ENCODE measurements at places on chromosomes 7 and 10. TPM values are rescaled to one million over a fixed set of nuclear protein-coding genes. Genes with fewer than 3 reads are reported as not detected.
A peak's percentile ranks its signal among the peaks of the same experiment; 100 is the strongest.

The ZNF394 gene
- total RNA-seq: 23.0 TPM

The C10orf143 gene
- 1.9 TPM for total RNA-seq

The GRB10 gene
- 66.0 TPM for total RNA-seq

The DCLRE1A gene
- total RNA-seq: 11.3 TPM

The LANCL2 gene
- total RNA-seq: 9.1 TPM

The TCERG1L gene
- 2.1 TPM for total RNA-seq

The DHX32 gene
- 22.7 TPM for total RNA-seq

The DNAJB6 gene
- total RNA-seq: 264 TPM

The ZNF804B gene
- total RNA-seq: not detected

GRCh38 chr10:9885761-9886160 is 1131.9 kb upstream of the CELF2 start:
- peaks cover 16% of the 10 kb centered on the region for H3K36me3 ChIP-seq
- H3K27ac ChIP-seq: no peak overlapping the region
- H3K27me3 ChIP-seq: no peaks in the 10 kb centered on the region
- H3K4me3 ChIP-seq: no peak overlapping the region
- DNase-seq: no peak

GRCh38 chr7:38396852-38397251 is 123.4 kb upstream of the TARP start:
- peaks cover 5% of the 10 kb centered on the region for H3K36me3 ChIP-seq
- DNase-seq: no peak
- no peak overlapping the region for H3K27ac ChIP-seq
- H3K4me1 ChIP-seq: peaks cover 8% of the 10 kb centered on the region

GRCh38 chr7:24299192-24299591 is 15.2 kb downstream of the NPY start:
- H3K36me3 ChIP-seq: peaks cover 4% of the 10 kb centered on the region
- no peak for DNase-seq
- no peaks in the 10 kb centered on the region for H3K4me1 ChIP-seq
- no peak overlapping the region for H3K4me3 ChIP-seq
- H3K27me3 ChIP-seq: no peaks in the 10 kb centered on the region
- no peak overlapping the region for H3K27ac ChIP-seq

- H3K27me3 ChIP-seq: peaks cover 28% of the 10 kb centered on the region
- DNase-seq: no peak
- peaks cover 33% of the 10 kb centered on the region for H3K4me1 ChIP-seq
These were observed 11.3 kb upstream of the DRGX start for GRCh38 chr10:49407151-49407550.

DNA sequence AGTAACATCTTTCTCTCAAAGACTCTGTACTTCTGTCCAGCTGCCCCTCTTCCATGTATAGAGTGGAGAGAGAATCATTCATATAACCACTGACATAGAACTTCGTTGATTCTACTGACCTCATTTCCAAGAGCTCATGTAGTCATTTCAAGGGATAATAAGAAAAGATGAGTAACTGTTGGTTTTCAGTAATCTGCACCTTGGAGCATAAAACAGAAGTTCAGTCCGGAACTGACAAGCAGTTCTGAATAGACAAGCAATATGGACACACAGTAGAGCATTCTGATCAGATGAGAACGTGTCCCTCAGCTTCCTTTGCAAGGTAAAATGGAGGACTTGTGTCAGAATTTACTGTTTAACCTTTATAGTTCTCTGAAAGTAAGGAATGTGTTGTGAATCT is 847.1 kb downstream of the REEP3 start:
- H3K27me3 ChIP-seq: no peaks in the 10 kb centered on the region
- DNase-seq: no peak
- H3K4me3 ChIP-seq: no peak overlapping the region
- peaks cover 4% of the 10 kb centered on the region for H3K36me3 ChIP-seq
- H3K4me1 ChIP-seq: peaks cover 13% of the 10 kb centered on the region

GRCh38 chr7:29005829-29006228 is 47.7 kb upstream of the TRIL start:
- H3K4me3 ChIP-seq: no peak overlapping the region
- H3K36me3 ChIP-seq: peaks cover 17% of the 10 kb centered on the region
- no peaks in the 10 kb centered on the region for H3K27me3 ChIP-seq
- H3K27ac ChIP-seq: no peak overlapping the region
- peaks cover 11% of the 10 kb centered on the region for H3K4me1 ChIP-seq
- no peak for DNase-seq

GRCh38 chr10:99667108-99667751 is 7.9 kb downstream of the ENTPD7 start:
- H3K27me3 ChIP-seq: no peaks in the 10 kb centered on the region
- no peak for DNase-seq
- H3K27ac ChIP-seq: no peak overlapping the region
- H3K4me1 ChIP-seq: no peaks in the 10 kb centered on the region
- H3K4me3 ChIP-seq: no peak overlapping the region
- peaks cover 7% of the 10 kb centered on the region for H3K36me3 ChIP-seq

DNA sequence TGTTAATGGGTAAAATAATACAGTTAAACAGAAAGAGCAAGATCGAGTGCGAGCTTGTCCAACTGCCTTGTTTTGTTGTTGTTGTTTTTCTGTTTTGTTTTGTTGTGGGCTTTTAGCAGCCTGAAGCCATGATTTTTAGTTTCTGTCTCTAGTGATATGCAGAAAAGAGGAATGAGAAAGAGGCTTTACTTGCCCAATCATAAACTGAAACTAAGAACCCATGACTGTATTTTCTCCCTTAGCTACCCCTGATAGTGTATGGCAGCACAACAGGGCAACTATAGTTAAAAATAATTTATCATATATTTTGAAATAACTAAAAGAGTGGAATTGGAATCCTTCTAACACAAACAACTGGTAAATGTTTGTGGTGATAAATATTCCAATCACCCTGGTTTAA is 493.9 kb downstream of the GLRX3 start:
- no peak overlapping the region for H3K4me3 ChIP-seq
- no peak for DNase-seq
- H3K4me1 ChIP-seq: no peaks in the 10 kb centered on the region
- peaks cover 8% of the 10 kb centered on the region for H3K27me3 ChIP-seq

- peak overlapping the region; percentile 48 for H3K27ac ChIP-seq
- H3K27me3 ChIP-seq: peaks cover 41% of the 10 kb centered on the region
- H3K36me3 ChIP-seq: no peaks in the 10 kb centered on the region
- peak overlapping the region; percentile 97 for H3K4me3 ChIP-seq
- DNase-seq: peak; percentile 65
- H3K4me1 ChIP-seq: peaks cover 47% of the 10 kb centered on the region
These were observed 464 bp downstream of the DENND2A start for GRCh38 chr7:140640060-140640637.

GRCh38 chr10:117457932-117458331 is 82.7 kb upstream of the PDZD8 start:
- H3K27me3 ChIP-seq: peaks cover under 1% of the 10 kb centered on the region
- H3K4me3 ChIP-seq: no peak overlapping the region
- no peak for DNase-seq
- H3K36me3 ChIP-seq: peaks cover 11% of the 10 kb centered on the region
- H3K4me1 ChIP-seq: peaks cover 14% of the 10 kb centered on the region
- H3K27ac ChIP-seq: no peak overlapping the region

DNA sequence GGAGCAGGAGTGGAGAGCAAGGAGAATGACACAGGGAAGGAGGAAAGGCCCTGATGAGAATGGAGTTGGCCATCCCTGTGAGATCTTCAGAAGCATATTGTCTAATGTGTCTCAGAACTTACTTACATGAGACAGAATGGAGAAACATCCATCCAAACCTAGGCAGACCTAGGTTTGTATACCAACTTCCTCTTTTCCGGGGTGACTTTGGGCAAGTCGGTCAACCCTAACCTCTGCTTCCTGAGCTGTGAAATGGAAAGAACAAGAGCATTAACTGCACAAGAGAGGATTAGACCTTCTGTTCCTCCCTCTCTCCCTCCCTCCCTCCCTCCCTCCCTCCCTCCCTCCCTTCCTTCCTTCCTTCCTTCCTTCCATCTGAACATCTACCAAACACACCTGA is 4.5 kb downstream of the GHRHR start:
- DNase-seq: no peak
- no peak overlapping the region for H3K27ac ChIP-seq
- H3K36me3 ChIP-seq: no peaks in the 10 kb centered on the region

GRCh38 chr7:6613706-6614105 is 1.7 kb upstream of the ZNF853 start:
- H3K27ac ChIP-seq: no peak overlapping the region
- peaks cover 12% of the 10 kb centered on the region for H3K4me1 ChIP-seq
- peak overlapping the region; percentile 22 for H3K4me3 ChIP-seq
- DNase-seq: no peak
- H3K36me3 ChIP-seq: no peaks in the 10 kb centered on the region

DNA sequence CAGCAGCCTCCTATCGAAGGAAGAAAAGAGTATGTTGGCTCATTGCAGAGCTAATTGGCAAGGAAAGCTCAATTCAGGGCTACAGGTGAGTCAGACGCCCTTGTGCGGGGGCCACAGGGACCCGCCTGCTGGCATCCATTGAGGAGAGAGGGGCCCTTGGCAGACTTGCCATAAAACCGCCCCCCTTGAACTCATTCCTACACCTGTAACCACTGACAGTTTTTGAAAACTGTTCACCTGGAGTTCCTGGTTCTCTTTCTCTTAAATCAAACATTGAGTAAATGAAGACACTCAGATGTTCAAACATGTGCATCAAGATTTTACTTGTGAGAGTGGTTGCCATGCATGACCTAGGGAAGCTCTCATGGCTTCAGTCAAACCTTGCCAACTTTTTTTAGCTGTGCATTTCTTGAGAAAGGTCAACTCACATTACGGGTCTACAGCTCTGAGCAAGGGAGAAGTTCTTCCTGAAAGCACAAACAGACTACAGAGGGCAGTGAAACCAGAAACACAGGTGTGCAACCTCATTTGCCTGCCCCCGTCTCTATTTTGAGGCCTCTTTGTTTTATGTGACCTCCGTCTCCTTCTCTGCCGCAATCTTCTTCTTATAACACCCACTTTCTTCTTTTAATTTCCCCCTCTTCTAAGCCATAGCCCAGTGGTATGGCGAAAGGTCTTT is 87.8 kb downstream of the TBXAS1 start:
- no peaks in the 10 kb centered on the region for H3K27me3 ChIP-seq
- DNase-seq: no peak
- no peaks in the 10 kb centered on the region for H3K36me3 ChIP-seq
- H3K4me1 ChIP-seq: no peaks in the 10 kb centered on the region
- no peak overlapping the region for H3K27ac ChIP-seq
- H3K4me3 ChIP-seq: no peak overlapping the region

DNA sequence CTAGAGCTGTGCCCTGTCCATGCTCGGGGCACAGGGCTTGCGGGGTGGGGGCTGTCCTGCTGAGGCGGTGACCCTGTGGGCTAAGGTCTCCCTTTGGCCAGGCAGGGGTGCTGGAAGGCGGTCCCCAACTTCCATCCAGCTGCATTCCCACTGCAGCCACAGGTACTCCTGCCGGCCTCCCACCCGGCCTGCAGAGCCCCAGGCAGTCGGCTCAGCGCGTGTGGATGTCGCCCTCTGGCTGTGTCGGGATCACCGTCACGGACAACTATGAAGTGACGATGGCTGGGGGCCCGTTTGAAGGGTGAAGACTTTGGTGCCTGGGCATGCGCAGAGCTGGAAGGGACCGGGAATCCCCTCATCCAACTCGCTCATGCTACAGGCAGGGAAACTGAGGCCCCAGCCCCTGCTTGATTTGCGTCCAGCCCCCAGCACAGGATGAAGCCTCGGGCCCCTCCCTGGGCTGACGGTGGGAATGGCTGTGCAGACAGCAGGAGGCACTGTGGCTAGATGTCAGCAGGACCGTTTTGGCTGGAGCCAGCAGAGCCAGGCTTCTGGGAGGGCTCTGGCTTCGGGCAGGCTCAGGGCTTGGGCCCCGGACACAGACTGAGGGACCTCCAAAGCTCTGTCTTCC is 2.3 kb upstream of the TMEM184A start:
- no peaks in the 10 kb centered on the region for H3K27me3 ChIP-seq
- peak; percentile 48 for DNase-seq
- H3K36me3 ChIP-seq: no peaks in the 10 kb centered on the region
- peaks cover 5% of the 10 kb centered on the region for H3K4me1 ChIP-seq

- H3K36me3 ChIP-seq: peaks cover 17% of the 10 kb centered on the region
- peaks cover 20% of the 10 kb centered on the region for H3K4me1 ChIP-seq
- H3K4me3 ChIP-seq: no peak overlapping the region
These were observed 43.4 kb upstream of the PDLIM1 start for GRCh38 chr10:95333997-95334804.

- no peaks in the 10 kb centered on the region for H3K36me3 ChIP-seq
- no peaks in the 10 kb centered on the region for H3K27me3 ChIP-seq
- no peak overlapping the region for H3K4me3 ChIP-seq
These were observed 24.6 kb upstream of the AKR1E2 start for GRCh38 chr10:4801405-4801804.

- no peaks in the 10 kb centered on the region for H3K27me3 ChIP-seq
- no peak for DNase-seq
- H3K4me3 ChIP-seq: no peak overlapping the region
- H3K4me1 ChIP-seq: peaks cover 11% of the 10 kb centered on the region
- no peak overlapping the region for H3K27ac ChIP-seq
These were observed 208.4 kb upstream of the LRRTM3 start for GRCh38 chr10:66717231-66717981.

- no peaks in the 10 kb centered on the region for H3K36me3 ChIP-seq
- no peak for DNase-seq
- no peak overlapping the region for H3K27ac ChIP-seq
- H3K27me3 ChIP-seq: no peaks in the 10 kb centered on the region
- H3K4me3 ChIP-seq: no peak overlapping the region
These were observed 10.7 kb upstream of the PRPS1L1 start for GRCh38 chr7:18038382-18038781.

DNA sequence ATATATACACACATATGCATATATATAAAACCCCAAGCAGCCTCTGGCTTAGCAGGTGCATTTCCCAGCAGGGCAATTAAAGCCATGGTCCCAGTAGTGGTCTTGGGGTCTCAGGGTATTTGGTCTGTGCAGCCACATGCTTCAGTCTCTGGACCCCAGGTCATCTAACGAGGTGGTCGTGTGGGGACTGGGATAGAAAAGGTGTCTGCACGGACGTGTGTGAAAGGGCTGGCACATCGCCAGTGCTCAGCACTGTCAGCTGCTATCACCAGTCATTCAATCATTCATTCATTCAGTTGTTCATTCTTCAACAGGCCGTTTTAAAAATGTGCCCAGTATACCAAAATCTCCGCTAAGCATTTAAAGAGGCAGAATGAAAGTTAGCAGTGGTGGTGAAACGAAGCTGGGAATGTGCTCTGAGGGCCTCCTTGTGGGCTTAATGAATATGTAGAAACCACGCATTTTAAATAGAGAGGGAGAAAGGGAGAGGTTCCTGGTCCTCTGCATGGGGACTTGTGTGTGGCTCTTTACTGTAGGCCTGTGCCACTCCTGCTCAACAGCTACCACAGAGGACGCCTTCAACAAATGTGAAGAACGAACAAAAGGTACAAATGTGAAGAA is 170.4 kb downstream of the EGFR start:
- H3K27ac ChIP-seq: peak overlapping the region; percentile 82
- H3K4me1 ChIP-seq: peaks cover 59% of the 10 kb centered on the region
- H3K4me3 ChIP-seq: peak overlapping the region; percentile 26
- DNase-seq: no peak

DNA sequence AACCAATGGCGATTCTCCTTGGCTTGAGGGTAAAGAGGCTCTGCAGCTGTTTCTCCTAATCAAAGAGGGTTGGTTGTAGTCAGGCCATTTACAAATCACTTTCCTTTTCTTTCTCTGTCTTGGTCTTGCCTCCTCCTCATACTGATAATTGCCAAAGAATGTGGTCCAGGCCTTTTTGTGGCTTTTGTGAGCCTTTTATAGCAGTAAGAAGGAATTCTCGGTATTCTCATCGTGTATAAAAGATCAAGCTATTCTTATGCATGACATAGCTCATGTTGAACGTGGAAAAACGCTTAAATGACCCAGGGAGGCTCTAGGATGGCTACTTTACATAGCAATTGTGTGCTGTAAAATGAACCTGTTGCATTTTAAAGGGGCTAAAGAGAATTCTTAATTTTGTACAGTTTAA is 62.6 kb downstream of the RBM20 start:
- H3K27me3 ChIP-seq: no peaks in the 10 kb centered on the region
- peaks cover 22% of the 10 kb centered on the region for H3K4me1 ChIP-seq
- no peaks in the 10 kb centered on the region for H3K36me3 ChIP-seq
- no peak overlapping the region for H3K4me3 ChIP-seq

All from WTC11 (cell line).